Large intestine (tissue), 12 donors: ENCODE measurements at places on chromosomes 6 and 20. TPM values are rescaled to one million over a fixed set of nuclear protein-coding genes. Genes with fewer than 3 reads are reported as not detected.

CST5 gene
- polyA plus RNA-seq, result 0.19 TPM

OR12D3 gene
- polyA plus RNA-seq, result not detected

NEURL2 gene
- 15.6 TPM for polyA plus RNA-seq

CST4 gene
- not detected for polyA plus RNA-seq

ECT2L gene
- polyA plus RNA-seq, result 0.13 TPM

ZSCAN12 gene
- polyA plus RNA-seq, result 7.7 TPM

EBF4 gene
- polyA plus RNA-seq, result 12.2 TPM

SOBP gene
- polyA plus RNA-seq, result 4.6 TPM

MCCD1 gene
- not detected for polyA plus RNA-seq

NOX3 gene
- not detected for polyA plus RNA-seq

SYCP2 gene
- polyA plus RNA-seq, result 4.2 TPM

LTB gene
- polyA plus RNA-seq, result 20.1 TPM

CDH4 gene
- 1.7 TPM for polyA plus RNA-seq

CDSN gene
- polyA plus RNA-seq, result not detected

CLVS2 gene
- 0.70 TPM for polyA plus RNA-seq

ARFGEF3 gene
- 7.3 TPM for polyA plus RNA-seq

DLK2 gene
- polyA plus RNA-seq, result 2.3 TPM

CCDC170 gene
- polyA plus RNA-seq, result 1.6 TPM

CPNE5 gene
- polyA plus RNA-seq, result 3.9 TPM

RNF217 gene
- 20.0 TPM for polyA plus RNA-seq

RPRD1B gene
- polyA plus RNA-seq, result 49.0 TPM

METTL24 gene
- polyA plus RNA-seq, result 3.4 TPM

MYL9 gene
- 537 TPM for polyA plus RNA-seq

TMEM151B gene
- 3.2 TPM for polyA plus RNA-seq

GPX5 gene
- not detected for polyA plus RNA-seq

GINS1 gene
- polyA plus RNA-seq, result 8.9 TPM

STX7 gene
- 78.6 TPM for polyA plus RNA-seq

POU5F1 gene
- 0.28 TPM for polyA plus RNA-seq

SPATA25 gene
- 17.3 TPM for polyA plus RNA-seq

TINAG gene
- 23.7 TPM for polyA plus RNA-seq

CARMIL1 gene
- polyA plus RNA-seq, result 32.2 TPM

FLRT3 gene
- 96.3 TPM for polyA plus RNA-seq

TSBP1 gene
- not detected for polyA plus RNA-seq

MEP1A gene
- 649 TPM for polyA plus RNA-seq

RAMACL gene
- 0.30 TPM for polyA plus RNA-seq
